ENCODE measurements at places on chromosomes 13 and 19.

DNA sequence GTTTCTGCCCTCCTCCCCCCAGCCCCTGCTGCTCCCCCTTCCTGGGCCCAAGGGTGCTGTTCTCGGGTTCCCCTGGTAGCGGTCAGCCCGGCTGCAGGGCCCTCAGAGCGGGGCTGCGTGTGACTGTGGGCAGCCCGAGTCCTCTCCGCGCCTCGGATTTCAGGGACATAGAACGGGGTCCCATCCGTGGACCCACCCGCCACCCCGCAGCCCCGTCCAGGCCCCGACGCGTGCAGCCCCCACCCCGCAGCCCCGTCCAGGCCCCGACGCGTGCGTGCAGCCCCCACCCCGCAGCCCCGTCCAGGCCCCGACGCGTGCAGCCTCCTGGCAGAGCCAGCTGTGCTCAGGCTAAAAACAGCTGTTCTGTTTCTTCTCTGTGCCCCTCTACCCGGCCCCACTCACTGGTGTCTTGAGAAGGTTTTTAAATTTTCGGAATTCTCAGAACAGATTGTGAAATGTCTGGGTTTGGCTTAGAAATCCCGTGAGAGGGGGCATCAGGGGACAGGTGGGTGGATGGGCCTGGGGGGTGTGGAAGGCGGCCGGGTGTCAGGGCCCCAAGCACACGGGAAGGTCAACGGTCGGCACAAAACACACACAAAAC lies 5.5 kb upstream of the PRTN3 start:
- no peak for DNase-seq

DNA sequence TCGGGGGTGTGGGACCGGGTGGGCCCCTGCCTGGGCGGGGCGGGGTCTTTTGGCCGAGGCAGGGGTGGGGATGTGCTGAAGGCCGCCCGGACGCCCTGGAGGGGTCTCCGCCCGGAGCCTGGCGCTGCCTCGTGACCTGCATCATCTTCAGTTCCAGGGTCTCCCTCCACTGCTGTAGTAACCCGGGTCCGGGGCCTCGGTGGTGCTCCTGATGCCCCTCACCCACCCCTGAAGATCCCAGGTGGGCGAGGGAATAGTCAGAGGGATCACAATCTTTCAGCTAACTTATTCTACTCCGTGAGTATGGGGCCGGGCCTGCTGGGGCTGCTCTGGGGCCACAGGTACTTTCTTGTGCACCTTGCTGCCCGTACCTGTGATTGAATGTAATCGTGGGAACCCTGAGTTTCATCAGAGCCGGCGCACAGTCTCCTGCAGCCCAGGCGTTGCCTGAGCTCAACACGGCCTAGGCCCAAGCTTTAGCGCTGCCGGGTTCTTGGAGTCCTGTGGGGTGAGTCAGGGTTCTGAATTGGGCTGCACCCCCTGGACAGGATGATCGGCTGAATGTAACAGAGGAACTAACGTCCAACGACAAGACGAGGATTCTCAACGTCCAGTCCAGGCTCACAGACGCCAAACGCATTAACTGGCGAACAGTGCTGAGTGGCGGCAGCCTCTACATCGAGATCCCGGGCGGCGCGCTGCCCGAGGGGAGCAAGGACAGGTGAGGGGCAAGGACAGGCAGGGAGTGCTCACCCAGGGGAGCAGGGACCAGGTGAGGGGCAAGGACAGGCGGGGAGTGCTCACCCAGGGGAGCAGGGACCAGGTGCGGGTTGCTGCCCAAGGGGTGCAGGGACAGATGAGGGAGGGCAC lies 10.5 kb downstream of the PEAK3 start:
- peak; percentile 48 for DNase-seq

DNA sequence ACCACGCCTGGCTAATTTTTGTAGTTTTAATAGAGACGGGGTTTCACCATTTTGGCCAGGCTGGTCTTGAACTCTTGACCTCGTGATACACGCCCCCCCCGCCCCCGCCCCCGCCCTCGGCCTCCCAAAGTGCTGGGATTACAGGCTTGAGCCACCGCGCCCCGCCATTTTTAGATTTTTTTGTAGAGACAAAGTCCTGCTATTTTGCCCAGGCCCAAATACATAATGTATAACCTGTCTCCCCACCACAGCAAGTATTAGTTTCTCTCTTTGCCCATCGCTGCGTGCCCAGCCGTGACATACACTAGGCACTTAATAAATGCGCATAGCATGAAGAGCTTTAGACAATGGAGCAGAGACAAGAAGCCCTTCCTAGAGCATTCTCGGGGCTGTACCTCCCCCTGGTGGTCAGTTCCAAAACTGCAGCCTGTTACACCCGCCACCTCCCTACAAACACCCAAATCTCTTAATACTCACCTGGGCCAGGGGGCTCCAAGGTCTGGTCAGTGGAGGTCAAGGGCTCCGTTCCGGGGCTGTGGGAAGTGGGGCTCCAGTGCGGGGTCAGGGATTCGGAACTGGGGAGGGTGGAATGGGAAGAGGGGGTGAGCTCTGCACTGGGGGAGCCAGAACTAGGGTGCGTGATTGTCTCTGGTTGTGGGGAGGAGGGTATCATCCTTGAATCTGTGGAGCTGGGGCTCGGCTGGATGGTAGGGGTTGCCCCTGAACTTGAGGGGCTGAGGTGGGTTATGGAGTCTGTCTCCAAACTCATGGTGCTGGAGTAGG lies 22.5 kb downstream of the IQCN start:
- no peak for DNase-seq

DNA sequence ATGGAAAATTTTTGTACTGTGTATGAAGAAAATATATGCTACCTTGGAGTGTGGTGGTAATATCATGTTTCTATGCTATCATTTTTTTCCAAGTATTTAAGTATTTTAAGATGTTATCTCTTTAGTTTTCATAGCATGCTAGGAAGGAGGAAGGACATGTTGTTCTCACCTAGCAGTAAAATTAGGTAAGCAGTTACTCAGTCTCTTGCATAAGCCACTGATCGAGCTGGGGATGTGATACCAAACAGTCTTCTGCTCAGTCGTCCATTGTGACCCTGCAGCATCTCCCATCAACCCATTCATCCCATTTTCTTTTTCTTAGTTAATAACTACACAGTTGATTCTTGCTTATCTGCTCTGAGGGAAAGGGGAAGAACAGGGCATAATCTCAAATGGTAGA lies 130.6 kb downstream of the KLF5 start:
- DNase-seq: no peak

GRCh38 chr13:107681600-107681999 lies 533.7 kb downstream of the LIG4 start:
- DNase-seq: no peak

GRCh38 chr19:44341794-44342193 lies 14.7 kb downstream of the ZNF112 start:
- no peak for DNase-seq

- DNase-seq: no peak
These were observed 10.7 kb upstream of the PABPC3 start for GRCh38 chr13:25085125-25085742.

DNA sequence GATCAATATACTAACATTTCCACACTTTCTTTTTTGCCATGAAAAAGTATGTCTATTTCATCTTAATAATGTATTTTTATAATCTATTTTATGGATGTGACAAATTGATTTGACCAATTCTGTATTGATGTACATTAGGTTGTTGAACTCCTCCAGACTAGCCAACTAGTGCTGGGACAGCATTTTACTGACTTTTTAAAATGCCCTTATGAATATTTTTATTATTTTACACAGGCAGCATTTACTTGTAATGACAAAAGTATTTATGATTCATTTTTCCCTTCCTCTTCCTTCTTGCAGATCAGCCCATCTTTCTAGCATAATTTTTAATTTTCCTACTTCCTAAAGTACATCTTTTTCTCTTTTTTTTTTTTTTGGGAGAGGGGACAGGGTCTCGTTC lies 918 bp upstream of the FUZ start:
- DNase-seq: no peak

DNA sequence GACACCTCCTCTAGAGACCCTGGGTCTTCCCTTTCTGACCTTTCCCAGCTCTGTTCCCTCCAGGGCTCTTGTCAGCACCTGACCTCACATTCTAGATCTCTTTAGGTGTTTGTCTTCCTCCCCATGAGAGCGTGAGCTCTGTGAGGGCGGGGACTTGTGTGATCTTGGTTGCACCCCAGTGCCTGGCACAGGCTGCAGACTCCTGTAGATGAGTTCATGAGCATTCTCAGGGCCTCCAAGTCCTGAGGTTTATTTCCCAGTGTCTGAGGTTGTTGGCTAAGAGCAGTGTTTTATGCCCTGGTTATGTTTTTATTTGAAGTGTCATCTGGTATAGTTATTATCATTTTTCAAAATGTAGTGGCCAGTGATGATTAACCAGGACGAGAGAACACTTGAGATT lies 596 bp downstream of the CEACAM4 start:
- DNase-seq: no peak

DNA sequence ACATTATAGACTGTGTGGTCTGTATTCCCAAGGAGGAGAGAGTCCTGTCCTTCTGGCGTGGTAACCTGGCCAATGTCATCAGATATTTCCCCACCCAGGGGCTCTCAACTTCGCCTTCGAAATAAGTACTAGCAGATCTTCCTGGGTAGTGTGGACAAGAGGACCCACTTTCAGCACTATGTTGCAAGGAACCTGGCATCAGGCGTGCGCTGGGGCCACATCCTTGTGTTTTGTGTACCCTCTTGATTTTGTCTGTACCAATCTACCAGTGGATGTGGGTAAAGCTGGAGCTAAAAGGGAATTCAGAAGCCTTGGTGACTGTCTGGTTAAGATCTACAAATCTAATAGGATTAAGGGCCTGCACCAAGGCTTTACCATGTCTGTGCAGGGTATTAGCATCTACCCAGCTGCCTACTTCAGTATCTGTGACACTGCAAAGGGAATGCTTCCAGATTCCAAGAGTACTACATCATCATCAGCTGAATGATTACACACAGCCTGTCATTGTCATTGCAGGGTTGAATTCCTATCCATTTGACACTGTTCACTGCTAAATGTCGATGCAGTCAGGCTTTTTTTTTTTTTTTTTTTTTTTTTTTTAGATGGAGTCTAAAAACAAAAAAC lies 148.0 kb downstream of the PRR20E start:
- no peak for DNase-seq

GRCh38 chr19:38544569-38545315 lies 73.0 kb downstream of the MAP4K1 start:
- no peak for DNase-seq

DNA sequence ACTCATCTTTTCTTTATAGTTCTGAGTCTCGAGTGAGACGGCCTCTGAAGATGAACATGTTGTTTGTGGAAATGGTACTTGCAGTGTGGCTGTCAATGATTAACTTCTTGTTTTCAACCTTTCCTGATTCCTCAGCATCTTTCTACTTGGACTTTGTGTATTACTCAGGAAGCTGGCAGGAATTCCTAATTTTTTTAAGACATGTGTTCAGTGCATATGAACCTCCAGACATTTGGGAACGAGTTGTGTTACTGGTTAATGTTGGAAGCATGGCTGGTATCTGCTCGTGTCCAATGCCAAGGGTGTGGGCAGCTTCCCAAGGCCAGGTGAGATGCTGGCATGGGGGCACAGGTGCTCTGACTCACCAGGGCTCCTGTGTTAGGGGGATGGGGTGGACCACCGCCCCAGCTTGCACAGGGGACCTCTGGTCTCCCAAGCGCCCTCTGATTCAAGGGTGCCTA lies 61.1 kb upstream of the MCF2L start:
- DNase-seq: no peak

GRCh38 chr13:27977476-27978300 lies 8.6 kb upstream of the CDX2 start:
- no peak for DNase-seq

DNA sequence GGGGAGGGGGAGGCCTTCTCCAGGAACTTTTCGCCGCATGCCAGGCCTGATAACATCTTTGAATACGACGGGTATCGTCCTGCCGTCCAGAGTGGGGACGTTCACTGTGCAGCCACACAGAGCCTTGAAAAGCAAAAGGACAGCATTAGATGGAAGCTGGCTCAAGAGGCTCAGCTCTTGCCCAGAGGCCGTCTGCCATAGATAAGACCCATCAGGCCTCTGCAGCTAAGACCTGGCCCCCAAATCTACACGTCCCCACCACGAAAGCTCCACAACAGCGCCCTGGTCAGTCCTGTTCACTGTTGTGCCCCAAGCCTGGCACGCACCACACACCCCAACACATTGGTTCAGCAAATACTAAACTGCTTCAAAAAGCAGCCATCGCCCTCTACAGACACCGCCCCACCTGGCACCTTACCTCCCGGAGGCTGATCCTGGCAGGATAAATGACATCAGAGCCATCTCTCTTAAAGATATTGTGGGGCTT lies 2.1 kb downstream of the DNAJB1 start:
- DNase-seq: no peak

GRCh38 chr19:1675633-1676350 lies 23.4 kb upstream of the TCF3 start:
- no peak for DNase-seq

- no peak for DNase-seq
These were observed 800 bp downstream of the ELL start for GRCh38 chr19:18520848-18521691.

- no peak for DNase-seq
These were observed 33.7 kb upstream of the ZNF724 start for GRCh38 chr19:23283925-23284324.

GRCh38 chr13:43388282-43389034 lies 365.1 kb downstream of the DNAJC15 start:
- DNase-seq: no peak

DNA sequence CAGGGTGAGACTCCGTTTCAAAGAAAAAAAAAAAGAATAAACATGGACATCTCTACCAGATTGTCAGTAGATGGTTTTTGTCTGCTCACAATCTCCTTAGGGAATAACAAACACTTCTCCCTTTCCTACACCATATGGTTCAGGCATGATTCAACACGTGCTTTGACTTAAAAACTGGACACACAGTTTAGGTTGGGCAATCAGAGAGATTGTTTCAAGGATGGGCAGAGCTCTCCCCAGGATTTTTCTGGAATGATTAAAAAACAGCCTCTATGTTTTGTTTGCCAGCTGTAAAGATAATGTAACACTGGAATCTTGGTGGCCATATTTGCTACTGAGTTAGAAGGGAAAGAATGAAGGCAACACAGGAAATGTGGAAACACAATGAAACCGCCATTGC lies 150.1 kb upstream of the TSC22D1 start:
- peak; percentile 99 for DNase-seq

- no peak for DNase-seq
These were observed 751 bp downstream of the ZNF584 start for GRCh38 chr19:58409010-58409790.

- DNase-seq: no peak
These were observed at the start of gene POU2F2 for GRCh38 chr19:42132030-42132628. TSS of gene POU2F2 (minus strand) at chr19:42132446. CDS start at chr19:42132411, 35 bp downstream.

GRCh38 chr19:2578901-2579677 lies 103.2 kb downstream of the GADD45B start:
- peak; percentile 75 for DNase-seq

DNA sequence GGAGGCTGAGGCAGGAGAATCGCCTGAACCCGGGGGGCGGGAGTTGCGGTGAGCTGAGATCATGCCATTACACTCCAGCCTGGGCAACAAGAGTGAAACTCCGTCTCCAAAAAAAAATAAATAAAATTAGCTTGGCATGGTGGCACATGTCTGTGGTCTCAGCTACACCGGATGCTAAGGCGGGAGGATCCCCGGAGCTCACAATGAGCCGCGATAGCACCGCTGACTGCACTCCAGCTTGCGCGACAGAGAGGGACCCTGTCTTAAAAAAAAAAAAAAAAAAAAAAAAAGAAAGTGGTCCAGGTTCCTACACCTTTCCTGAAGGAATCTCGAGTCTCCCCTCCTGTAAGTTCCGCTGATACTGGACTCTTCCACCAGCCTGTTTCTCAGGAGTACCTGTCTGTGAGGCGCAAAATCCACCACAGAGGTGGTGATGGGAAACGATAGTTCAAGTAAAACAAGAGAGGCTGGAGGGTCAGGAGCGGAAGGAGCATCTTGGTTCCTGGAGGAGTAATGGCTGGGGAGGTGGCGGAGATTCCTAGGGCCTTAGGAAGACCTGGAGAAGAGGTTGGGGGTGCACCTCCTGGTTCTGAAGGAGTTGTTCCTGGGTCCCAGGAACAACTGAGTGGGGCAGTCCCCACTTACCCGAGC lies 471 bp downstream of the FUT1 start:
- no peak for DNase-seq

All from GM04503 (cell line).